Ovary (tissue), 10 donors: ENCODE measurements at places on chromosomes 2 and 18. TPM values are rescaled to one million over a fixed set of nuclear protein-coding genes. Genes with fewer than 3 reads are reported as not detected.

EIPR1 gene
- total RNA-seq = 9.2 TPM

PROC gene
- total RNA-seq = not detected

UCN gene
- 1.5 TPM for total RNA-seq

LYPD6 gene
- 1.4 TPM for total RNA-seq

LINC00305 gene
- total RNA-seq = not detected

PTH2R gene
- total RNA-seq = 0.08 TPM

POMC gene
- total RNA-seq = 1.6 TPM

CD8B gene
- total RNA-seq = not detected

SFTPB gene
- total RNA-seq = 1.1 TPM

CCDC178 gene
- 5.1 TPM for total RNA-seq

DNA sequence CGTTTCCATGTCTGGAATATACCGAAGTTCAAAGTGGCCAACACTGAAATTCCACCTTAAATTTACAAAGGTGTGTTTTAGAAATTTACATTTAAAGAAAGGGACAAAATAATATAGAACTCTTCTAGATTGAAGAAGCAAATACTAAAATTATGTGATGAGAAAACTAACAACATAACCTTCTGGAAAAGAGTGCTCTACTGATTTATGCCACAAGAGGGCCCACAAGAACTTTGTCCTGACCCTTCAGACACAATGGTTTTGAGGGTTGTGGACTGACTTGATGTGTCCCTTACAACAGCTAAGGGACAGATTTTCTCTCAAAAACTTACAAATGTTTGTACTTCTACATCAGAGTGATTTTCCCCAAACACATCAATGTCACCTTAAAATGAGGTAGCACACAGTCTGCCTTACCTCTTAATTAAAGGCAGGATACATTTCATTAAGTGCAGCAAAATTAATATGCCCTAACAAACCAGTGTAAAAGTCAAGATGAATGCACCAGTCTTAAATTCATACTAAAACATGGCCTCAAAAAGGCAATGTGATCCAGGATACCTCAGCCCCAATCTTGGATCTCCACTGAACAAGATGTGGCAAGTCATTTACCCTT is 36.2 kb downstream of the EIF2AK3 start:
- no peak for DNase-seq

DNA sequence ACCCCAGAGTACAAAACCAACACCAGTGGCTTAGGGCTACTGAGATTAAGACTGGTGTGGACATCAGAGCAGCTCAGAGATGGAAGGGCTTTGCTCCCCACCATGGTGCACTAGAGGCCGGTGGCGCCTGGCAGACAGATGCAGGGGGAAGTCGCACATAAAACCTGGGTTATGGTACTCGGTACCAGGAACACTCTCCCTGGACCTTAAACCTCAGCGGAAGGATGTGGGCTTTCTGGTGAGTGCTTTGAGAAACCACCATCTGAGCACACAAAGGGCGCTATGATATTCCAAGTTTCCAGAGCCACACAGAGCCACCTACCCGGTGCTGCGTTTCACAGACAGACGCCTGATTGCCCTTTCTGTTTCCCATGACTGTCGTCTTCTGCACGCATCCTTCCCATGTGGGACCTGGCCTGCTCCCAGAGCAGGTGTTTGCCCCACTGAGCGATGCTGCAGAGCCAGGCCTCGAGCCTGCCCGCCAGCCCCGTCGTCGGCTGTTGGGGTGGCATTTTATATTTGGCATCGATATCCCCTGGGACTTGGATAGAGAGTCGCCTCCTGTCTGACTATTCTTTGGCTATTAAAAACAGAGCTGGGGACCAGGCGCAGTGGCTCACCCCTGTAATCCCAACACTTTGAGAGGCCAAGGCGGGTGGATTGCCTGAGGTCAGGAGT is 89.5 kb upstream of the ODC1 start:
- no peak for DNase-seq

DNA sequence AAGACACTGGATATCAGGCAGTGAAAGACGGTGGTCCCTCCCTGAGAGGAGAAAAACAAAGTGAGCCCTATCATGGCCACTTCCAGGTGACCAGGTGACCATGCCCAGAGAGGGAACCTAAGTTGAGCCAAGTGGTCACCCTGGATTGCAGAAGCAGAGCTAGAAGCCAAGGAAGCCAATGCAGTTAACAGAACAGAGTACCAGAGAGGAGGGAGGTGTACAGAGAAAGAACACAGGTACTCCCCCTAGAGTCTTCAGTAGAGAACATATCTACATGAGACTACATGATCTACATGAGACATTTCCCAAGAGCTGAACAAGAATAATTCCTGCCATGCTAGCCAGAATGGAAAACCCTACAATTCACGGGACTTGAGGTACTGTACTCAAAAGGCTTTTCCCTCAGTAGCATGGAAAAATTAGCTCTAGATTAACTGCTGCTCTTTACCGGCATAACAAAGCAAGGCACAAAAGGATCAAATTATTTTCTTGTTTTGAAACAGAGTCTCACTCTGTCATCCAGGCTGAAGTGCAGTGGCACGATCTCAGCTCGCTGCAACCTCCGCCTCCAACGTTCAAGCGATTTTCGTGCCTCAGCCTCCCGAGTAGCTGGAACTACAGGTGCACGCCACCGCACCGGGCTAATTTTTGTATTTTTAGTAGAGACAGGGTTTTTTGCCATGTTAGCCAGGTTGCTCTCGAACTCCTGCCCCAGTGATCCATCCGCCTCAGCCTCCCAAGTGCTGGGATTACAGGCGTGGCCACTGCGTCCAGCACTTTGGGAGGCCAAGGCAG is 23.5 kb downstream of the ROCK2 start:
- no peak for DNase-seq

- no peak for DNase-seq
Measured at GRCh38 chr2:169803480-169803879, 4.8 kb downstream of the SSB start.

GRCh38 chr2:20988905-20989304 is 55.0 kb downstream of the APOB start:
- DNase-seq = no peak

- no peak for DNase-seq
Measured at GRCh38 chr2:109373791-109374547, 239.8 kb downstream of the SEPTIN10 start.

DNA sequence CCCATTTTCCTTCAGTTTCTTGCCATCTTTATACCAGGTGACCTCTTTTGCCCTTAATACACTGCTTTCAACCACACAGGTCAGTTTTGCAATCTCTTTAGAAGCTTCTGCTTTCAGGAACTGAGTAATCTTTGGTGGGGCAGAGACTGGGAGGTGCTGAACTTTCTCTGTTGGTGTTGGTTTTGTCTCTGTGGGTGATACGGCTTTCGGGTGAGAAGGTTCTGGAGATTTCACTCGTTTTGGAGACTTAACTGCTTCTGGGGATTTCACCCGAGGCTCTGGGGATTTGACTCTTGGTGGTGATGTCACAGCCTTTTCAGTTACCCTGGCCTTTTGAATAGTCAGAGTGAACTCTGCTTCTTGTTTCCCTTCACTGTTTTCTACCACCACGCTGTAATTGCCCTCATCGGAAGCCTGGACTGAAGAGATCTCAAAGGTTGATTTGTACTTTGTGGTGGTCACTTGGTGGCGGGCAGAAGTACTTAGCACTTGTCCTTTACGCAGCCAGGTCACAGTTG is 50.4 kb downstream of the PLEKHA3 start:
- DNase-seq = no peak

DNA sequence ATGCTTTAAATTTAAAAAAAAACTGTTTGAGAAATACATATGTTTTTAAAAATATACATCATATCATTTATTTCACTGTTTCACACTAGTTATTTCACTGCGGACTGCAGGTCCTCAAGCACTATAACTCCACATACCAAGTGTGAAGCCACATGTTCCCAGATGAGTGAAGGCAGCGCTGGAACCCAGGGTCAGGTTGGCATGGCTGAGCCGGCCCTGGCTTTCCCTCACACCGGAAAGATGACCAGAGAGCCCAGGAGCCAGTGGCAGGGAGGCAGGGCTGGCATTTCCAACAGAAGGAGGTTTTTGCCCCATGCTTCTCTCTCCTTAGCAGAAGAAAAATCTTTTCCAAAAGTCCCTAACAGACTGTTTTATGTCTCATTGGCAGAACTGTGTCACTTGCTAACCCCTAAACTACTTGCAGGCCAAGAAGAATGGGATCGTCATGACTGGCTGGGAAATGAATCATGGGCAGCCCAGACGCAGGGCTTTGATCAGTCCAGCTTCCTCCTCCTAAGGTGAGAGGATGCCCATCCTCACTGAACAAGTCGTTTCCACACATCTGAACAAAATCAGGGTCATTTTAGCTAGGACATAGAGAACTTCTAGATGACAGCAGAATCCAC is 287.6 kb upstream of the HNRNPA3 start:
- DNase-seq = no peak

DNA sequence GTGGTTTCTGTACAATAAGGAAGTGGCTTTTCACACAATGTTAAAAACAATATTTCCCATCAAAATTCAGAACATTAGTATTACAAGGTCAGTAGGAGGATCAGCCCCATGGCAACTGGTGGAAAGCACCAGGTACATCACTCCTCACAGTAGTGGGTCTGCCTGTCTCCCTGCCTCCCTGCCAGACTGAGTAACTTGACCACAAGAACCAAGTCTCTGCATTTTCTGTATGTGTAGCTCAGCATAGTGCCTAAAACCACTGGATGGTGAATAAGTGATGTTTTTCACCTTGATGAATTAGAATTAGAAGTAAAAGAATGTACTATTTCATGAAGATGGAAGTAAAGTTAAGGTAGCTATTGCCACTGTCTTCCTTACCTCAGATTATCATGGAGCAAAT is 4.1 kb upstream of the WDR7 start:
- no peak for DNase-seq

GRCh38 chr2:239108459-239108858 is 260.6 kb downstream of the TWIST2 start:
- no peak for DNase-seq

GRCh38 chr2:163802284-163802683 is 66.5 kb upstream of the FIGN start:
- DNase-seq = no peak

DNA sequence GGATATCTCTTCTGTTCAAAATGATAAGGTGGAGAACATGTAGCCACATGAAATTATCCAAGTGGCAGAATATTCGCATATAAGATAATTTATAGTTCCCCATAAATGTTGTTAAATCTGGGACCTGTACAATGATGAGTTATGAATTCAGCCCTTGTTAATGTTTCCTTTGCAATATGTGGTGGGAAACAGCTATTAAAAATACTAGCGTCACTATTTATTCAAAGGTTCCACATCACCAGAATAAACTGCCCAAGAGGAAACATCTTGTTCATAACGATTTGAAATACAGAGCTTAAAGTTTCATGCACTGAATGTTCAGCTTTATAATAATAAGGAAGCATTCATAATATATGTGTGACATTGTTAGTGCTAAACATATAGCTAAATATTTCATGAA is 223.9 kb upstream of the TCF4 start:
- DNase-seq = no peak

GRCh38 chr2:38037325-38037724 is 38.6 kb downstream of the CYP1B1 start:
- no peak for DNase-seq

DNA sequence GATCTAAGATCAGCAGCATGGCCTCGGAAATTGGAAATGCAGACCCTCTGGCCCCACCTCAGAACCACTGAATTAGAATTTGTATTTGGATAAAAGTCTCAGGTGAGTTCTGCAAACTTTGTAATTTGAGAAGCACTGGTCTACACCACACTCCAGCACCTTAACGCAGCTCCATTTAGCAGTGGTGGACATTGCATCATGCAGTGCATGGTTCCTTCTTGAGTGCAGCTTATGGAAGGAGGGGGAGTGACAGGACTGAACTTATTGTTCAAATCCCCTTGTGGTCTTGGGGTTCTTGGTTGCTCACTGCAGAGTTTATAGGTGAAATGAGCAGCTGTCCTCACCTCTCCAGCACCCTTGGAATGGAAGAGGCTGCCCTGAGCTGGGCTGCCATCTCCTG is 17.4 kb upstream of the STEAP3 start:
- DNase-seq = no peak

DNA sequence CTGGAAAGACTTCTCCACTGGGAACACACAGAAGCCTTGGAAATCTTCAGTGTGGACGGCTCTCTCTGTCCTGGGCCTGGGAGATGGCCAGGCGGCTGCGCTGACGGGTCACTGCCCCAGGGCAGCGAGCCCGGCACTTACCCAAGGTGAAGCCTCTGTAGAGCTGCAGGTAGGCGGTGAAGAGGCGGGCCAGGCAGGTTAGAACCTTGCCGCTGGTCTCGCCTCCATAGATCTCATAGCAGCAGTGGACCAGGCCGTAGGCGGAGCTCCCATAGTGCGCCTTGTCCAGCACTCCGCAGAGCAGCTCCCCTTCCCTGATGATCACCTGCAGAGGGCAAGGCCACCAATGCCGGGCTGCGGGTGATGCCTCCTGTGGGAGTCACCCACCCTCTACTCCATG is 53.0 kb downstream of the POLR1A start:
- DNase-seq = no peak

DNA sequence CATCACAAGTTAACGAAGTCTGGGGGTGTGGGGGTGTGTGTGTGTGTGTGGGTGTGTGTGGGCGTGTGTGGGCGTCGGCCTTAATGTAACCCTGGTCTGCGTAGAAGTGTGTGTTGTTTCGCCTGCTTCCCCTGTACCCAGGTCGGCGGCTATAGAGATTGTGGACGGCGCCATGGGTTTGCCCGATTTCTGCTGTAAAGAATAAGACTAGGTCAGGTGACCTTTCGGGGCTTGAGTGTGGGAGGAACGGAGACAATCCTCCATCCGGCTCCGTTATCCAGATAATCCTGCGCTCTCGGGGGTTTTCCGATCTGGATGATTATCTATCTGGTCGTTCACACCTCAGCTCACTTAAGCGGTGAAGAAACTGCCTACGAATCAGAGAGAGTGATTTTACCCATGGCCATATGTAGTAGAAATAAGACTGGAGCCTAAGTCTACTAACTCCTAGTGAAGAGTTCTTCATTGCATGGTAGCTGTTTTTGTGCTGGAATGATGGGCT is 543 bp downstream of the HADHB start:
- DNase-seq = no peak

GRCh38 chr2:101693991-101694588 is 3.4 kb upstream of the MAP4K4 start:
- DNase-seq = no peak

- no peak for DNase-seq
Measured at GRCh38 chr2:21939967-21940366, 816.2 kb downstream of the TDRD15 start.

- no peak for DNase-seq
Measured at GRCh38 chr2:112187805-112188596, 49.8 kb downstream of the FBLN7 start.
